ENCODE measurements at places on chromosomes 1 and 21.

GRCh38 chr1:117205368-117205767, 5.4 kb downstream of the VTCN1 start:
- DNase-seq, result no peak

GRCh38 chr1:58816072-58816746, 32.4 kb upstream of the JUN start:
- DNase-seq, result peak; percentile 88

- no peak for DNase-seq
These were observed 28.5 kb upstream of the LCE5A start for GRCh38 chr1:152481869-152482664.

GRCh38 chr1:12480748-12481362, 137.2 kb downstream of the DHRS3 start:
- DNase-seq, result no peak

DNA sequence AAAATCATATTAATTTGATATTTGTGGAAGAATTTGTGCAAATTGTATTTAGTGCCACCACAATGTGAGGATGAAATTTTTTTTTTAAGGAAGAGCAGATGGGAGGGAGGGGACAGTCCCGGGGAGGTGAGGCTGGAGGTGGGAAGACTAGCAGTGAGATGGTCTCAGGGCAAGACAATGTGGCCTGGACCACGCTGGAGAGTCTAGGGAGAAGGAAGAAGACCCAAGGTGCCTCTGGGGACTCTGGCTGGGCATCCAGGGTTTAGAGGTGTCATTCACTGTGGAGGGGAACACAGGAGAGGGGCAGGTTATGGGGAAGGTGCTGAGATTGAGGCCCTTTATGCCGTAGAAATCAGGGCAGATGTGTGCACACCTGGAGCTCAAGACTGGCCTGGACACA, 10.3 kb upstream of the THEMIS2 start:
- no peak for DNase-seq

DNA sequence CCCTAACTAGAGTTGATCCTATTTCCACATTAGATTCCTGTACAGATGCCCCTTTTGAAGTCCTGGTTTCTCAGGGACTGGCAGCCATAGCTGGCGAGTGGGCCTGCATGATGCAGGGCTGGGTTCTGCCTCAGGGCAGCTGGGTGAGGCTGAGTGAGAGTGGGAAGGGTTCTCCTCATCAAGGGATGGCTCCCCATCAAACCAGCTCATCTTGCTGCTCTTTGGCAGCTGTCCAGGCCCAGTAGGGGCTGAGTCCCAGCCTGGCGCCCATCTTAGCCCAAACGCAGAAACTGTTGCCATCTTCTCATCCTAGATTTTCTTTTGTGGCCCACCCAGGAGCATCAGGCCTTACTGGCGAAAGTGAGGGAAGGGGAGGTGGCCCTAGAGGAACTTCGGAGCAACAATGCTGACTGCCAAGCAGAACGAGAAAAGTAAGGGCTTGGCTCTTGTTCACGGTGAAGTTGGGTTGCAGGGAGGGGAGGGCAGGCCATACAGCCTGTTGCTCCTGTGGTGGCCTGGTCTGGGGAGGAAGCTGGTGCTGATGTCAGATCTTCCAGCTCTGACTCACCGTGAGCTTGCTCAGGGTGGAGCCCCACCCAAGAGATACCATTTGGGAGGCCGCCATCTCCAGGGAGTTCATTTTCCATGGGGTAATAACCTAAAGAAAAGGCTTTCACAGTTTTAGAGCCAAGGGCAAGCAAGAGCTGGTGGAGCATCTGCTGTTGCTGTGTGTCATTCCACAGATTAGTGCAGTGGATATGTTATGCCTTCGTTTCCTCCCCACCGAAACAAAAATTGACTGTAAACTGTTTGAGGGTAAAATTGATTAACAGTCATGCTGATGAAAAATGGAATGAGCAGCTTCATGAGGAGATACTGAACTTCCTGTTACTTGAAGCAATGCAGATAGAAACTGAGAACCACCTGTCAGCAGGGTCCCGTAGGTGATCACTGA, 34.7 kb downstream of the TUFT1 start:
- DNase-seq, result no peak

- peak; percentile 12 for DNase-seq
These were observed 167.7 kb downstream of the ACTL8 start for GRCh38 chr1:17922833-17923232.

- no peak for DNase-seq
These were observed 7.7 kb upstream of the HFM1 start for GRCh38 chr1:91412371-91412770.

DNA sequence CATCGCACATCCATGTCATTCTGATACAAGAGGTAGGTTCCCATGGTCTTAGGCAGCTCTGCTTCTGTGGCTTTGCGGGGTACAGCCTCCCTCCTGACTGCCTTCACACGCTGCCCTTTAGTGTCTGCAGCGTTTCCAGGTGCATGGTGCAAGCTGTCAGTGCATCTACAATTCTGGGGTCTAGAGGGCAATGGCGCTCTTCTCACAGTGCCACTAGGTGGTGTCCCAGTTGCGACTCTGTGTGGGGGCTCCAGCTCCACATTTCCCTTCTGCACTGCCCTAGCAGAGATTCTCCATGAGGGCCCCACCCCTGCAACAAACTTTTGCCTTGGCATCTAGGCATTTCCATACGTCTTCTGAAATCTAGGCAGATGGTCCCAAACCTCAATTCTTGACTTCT, 138.2 kb upstream of the BRINP3 start:
- no peak for DNase-seq

GRCh38 chr1:228964178-228965089, 229.2 kb downstream of the RHOU start:
- DNase-seq, result peak; percentile 34

DNA sequence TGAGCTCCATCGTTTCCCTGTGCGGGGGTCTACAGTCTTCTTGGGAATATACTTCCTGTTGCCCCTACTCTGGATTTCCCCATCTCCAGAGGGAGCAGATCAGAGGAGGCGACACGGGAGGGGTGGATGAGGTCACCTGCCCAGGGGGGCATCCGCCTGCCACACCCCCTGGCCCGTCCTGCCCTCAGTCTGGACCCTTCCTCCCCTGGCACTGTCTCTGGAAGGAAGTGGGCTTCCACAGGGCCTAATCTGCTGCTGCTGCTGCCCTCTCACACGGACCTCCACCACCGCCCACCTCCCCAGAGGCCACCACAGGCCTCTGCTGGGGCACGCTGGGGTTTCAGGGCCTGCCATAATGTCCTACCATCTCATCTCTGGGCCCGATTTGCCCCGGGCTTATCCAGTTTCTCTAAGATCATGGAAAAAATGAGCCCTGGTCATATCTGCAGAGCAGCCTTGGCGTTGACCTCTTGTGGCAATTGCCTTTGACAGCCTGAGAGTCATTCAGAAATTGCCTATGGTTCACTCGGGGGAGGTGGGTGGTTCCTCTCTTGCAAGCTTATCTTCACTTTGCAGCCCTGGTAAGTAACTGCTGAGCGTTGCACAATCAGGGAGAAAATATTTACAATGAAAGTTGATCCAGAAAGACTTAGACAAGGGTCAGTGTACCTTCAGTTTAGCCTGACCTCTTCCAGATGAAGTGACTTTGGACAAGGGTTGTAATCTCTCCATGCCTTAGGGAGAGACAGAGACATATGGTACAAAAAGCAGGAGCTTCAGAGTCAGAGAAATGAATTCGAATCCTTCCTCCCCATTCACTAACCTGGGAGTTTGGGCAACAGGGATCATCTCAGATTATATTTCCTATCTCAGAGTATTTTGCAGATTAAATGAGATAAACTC, 252.4 kb downstream of the TOMM20 start:
- no peak for DNase-seq

- DNase-seq, result no peak
These were observed 31.7 kb downstream of the PRMT2 start for GRCh38 chr21:46666941-46667740.

GRCh38 chr21:34299168-34299539, 64.7 kb upstream of the KCNE2 start:
- no peak for DNase-seq

DNA sequence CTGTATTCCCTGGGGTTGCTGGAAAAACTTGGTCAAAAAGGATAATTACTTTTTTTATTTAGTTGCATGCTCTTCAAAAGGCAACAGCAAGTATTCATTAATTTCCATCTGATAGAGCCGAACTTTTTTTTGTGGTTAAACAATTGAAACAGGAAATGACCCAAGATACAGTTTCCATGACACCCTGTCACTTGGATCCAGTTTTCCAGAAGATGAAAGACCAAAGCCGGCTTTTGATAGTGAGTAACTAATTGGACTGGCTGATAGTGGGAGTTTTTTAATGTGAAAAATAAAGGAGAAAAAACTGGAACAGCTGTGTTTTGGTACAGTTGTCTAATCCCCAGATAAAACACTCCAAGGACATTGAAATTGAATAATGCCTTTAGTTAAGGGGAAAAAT, 33.0 kb downstream of the CACHD1 start:
- DNase-seq, result no peak

GRCh38 chr1:161718559-161719324, 2.6 kb upstream of the FCRLB start:
- DNase-seq, result no peak

DNA sequence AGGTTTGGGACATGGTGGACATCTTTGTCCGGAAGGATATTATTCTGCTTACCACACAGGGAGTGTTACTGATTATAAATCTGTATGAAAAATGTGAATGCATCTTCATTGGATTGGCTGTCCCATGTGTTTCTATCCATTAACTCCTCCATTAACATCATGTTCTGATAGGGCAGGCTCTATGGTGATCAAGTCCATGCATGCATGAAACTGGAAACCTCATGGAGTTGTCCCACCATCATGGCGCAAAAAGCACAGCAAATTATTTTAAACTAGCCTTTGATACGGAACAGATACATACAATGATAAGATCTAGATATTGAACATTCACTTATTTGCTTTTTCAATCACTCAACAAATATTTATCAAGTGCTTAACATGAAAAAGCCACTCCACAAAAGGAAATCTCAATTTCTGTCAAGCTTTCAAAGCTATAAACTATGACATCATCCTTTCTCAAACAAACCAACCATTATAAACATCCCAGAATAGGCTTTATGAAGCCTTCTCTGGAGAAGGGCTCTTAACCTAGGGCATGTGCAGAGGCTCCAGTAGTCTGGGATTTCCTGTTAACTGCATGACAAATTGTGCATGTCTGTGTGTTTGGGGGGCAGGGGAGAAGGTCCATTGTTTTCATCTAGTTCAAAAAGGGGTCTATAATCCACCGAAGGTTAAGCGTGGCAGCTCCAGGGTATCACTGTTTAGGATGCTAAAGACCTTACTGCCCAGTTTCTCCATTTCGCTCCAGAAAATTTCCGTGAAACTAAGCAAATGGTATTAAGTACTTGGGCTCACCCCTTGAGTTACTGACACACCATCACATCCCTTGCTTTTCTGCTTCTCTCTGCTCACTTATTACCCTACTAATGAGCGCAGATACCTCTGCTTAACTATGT, 46.1 kb downstream of the ADAMTS1 start:
- DNase-seq, result no peak

GRCh38 chr1:160640359-160641123, 6.3 kb downstream of the SLAMF1 start:
- DNase-seq, result no peak

- DNase-seq, result no peak
These were observed 40.5 kb downstream of the ATF3 start for GRCh38 chr1:212649020-212649419.

GRCh38 chr1:109620841-109621286, 1.2 kb downstream of the AMPD2 start:
- peak; percentile 94 for DNase-seq

- no peak for DNase-seq
These were observed 52.9 kb downstream of the SUCO start for GRCh38 chr1:172585861-172586260.

DNA sequence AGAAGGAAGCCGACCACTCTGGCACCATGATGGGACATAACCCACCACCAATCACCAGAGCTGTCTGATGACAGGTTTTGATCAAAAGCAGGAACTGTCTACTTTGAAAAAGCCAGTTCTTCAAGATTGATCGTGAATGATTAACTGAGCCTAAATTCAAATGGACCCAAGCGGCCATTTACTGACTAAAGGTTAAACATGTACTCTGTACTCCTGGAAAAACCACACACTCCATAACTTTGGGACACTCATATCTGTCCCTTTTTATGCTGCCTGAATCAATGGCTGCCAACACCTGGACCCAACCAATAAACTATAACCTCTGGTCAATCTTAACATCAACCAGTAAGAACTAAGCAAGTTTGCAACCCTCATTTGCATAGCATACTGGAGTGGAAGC, 206.6 kb downstream of the URB2 start:
- DNase-seq, result no peak

DNA sequence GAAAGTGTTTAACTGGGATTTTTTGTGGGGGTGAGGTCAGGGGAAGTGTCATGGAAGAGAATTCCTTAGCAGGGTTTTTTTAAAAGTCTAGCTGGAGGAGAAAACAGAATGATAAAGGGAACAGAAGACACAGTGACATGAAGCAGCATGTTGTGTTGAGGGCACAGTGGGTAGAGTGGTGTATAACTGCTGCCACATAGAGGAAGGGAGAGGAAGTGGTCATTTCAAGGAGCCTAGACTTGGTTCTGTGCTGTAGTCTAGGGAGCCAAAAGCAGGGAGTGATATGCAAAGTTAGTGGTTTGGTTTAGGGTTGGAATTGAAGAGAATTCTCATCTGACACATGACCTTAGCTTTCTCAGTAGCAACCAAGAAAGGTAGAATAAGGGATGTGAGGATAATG, 10.2 kb downstream of the EEIG2 start:
- DNase-seq, result no peak

DNA sequence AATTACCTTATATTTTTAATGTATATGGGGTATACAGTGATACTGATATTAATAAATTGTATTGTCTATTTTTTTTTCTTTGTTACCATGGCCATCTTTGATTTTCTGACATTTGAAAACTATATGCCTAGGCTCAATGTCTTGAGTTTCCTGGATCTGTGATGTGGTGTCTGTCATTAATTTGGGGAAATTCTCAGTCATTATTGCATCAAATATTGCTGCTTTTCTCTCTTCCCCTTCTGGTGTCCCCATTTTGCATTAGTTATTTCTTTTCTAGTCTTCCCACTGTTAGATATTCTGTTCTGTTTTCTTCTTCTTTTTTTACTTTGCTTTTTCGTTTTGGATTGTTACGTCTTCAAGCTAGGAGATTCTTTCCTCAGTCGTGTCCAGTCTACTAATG, 33.8 kb downstream of the ZBTB40 start:
- no peak for DNase-seq

DNA sequence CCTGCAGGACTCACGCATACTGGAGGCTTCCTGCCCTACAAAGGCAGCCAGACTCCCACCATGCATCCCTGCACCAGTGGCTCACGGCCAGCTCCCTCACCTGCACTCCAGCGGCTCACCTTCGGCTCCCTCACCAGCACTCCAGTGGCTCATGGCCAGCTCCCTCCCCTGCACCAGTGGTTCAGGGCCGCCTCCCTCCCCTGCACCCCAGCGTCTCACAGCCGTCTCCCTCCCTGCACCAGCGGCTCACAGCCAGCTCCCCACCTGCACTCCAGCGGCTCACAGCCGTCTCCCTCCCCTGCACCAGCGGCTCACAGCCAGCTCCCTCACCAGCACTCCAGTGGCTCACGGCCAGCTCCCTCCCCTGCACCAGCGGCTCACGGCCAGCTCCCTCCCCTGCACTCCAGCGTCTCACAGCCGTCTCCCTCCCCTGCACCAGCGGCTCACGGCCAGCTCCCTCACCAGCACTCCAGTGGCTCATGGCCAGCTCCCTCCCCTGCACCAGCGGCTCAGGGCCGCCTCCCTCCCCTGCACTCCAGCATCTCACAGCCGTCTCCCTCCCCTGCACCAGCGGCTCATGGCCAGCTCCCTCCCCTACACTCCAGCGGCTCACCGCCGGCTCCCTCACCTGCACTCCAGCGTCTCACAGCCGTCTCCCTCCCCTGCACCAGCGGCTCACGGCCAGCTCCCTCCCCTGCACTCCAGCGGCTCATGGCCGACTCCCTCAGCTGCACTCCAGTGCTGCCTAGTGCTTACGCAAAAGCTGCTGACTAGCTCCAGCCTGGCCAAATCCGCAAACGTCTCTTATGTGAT, 324.5 kb downstream of the NPHP4 start:
- no peak for DNase-seq

Data from hindlimb muscle (tissue), 1 donor.